ENCODE measurements at places on chromosomes 13 and 19.

- DNase-seq, result no peak
Measured at GRCh38 chr19:46216612-46217011, 12.9 kb upstream of the IGFL1 start.

- peak; percentile 42 for DNase-seq
Measured at GRCh38 chr13:93227280-93227877, 772 bp downstream of the GPC6 start.

DNA sequence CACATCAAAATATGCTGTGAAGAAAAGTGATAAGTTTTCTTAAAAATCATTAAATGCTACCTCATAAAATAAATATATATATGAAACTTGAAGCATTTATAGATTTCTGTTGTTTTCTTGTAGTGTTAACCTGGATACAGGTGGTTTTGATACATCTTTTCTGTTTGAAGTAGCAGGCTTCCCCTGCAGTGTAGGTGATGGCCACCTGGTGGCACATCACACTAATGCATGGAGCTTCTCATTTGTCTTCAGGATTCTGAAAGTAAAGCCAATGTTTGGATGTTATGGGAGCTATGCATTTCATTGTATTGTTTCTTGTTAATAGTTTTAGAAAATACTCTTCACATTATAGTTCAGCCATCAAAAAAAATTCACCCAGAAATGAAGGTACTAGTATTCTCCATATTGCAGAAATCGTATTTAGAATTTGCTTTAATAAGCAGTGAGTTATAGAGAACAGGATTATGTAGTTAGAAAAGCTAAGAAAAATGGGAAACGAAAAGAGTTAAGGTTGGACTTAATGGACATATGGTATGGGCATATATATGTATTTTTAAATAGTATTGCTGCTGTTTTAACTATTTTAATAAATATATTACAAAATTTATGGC, 18.7 kb downstream of the GPR180 start:
- no peak for DNase-seq

DNA sequence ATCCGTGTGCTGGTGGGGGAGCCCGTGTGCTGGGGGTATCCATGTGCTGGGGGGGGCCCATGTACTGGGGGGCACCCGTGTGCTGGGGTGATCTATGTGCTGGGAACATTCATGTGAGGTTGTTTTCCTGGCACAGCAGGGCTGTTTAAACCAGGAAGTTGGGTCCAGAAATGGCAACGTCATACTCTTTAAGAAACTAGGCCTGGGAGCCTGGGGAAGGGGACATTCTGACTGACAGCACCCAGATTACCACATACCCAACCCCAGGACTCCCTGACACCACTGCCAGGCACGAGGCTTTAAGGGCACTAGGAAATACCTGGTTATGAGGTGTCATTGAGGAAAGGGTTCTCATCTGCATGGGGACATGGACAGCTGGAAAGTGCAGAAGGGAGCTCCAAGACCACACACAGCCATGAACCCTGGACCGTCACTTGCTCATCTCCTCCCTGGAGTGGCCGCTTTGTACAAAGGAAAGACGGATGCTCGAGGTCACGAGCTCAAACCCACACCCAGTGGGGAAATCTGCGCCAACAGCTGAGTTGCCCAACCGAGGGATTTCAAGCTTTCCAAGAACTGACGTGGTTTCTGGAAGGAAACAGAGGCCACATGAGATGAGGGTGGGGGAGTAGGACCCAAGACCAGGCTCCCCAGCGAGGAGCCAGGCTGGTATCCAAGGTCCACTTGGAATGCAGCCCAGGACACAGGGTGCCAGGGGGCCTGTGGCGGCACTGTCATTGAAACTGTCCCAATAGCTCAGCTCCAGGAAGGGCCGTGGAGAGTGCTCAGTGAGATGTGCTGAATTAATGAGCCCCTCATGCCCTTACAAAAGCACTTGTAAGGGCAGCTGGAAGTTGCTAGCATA, 40.9 kb downstream of the RAB20 start:
- DNase-seq, result peak; percentile 70
